Astrocyte of the spinal cord (primary cell): ENCODE measurements at places on chromosomes 1 and 21.
A peak's percentile ranks its signal among the peaks of the same experiment; 100 is the strongest.

DNA sequence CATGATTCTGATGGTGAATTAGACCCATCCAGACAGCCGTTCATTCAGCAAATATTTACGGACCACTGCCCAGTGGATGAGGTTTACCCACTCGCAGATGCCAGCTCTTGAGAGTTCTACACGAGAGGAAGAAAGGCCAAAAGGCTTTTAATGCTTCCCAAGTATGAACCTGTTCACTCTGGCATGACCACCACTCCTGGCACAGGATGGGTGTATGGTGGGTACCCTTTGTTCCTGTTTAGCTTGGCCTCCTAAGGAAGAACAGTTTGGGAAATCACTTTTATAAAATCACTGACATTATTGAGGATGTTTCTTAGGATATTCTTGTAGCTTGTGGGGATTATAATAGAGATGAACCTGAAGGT lies 67.2 kb downstream of the HMGB4 start:
- no peak for DNase-seq

DNA sequence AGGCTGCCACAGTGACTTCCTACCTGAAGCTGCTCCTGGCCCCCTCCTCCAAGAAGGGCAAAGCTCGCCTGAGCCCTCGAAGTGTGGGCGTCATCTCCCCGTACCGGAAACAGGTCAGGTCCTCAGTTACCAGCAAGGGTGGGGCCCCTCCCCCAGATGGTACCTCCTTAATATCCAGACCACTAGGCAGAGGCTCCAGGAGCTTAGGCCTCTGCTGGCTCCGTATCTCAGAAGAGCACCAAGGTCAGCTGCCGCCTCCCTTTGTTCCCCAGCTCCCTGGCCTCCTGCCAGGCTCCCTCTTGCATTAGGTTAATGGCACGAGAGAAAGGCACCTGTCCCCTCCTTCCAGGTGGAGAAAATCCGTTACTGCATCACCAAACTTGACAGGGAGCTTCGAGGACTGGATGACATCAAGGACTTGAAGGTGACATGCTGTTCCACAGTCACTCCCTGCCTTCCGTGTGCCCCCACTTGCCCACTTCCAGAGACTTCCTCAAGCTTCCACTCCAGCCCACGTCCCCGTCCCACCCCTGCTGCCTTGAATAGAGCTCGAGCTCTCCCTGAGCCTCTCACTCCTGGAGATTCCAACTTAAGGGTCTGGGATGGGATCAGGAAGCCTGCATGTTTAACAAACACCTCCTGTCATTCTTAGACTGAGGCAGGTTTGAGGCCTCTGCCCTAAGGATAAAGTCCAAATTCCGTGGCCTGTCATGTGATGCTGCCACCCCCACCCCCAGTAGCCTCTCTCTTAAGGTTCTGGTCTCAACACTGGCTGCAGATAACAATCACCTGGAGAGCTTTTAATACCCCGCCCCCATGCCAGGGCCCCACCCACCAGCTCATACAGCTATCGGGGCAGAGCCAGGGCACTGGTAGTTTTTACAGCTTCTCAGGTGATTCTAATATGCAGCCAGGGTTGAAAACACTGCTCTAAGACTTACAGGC lies 8.3 kb downstream of the RHOC start:
- DNase-seq = no peak

- no peak for DNase-seq
Observed at GRCh38 chr1:166808952-166809351, 30.3 kb upstream of the POGK start.

GRCh38 chr1:101283443-101283842 lies 46.6 kb downstream of the S1PR1 start:
- DNase-seq = no peak

- no peak for DNase-seq
Observed at GRCh38 chr1:30382496-30382895, 340.9 kb downstream of the MATN1 start.

- no peak for DNase-seq
Observed at GRCh38 chr1:110770832-110771231, 96.1 kb upstream of the KCNA3 start.

- DNase-seq = peak; percentile 73
Observed at GRCh38 chr1:76862447-76862846, 4.8 kb upstream of the ST6GALNAC5 start.

DNA sequence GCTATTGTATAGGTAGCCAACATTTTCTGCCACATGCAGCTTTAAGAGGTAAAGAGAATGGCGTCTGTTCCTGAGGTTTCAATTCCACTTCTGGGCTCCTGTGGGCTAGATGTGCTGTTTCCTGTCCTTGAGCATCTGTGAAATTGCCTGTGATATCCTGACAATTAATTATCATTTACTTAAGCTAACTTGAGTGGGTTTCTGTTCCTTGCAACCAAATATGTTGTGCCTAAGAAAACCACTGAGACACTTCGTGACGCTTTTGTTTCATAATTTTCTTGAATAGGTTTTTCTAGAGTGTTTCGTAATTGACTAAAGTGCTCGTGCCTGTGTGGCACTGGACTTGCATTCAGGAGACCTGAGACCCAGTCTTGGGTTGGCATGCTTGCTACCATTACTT lies 127.3 kb upstream of the POU3F1 start:
- DNase-seq = no peak

GRCh38 chr1:7885513-7886404 lies 32.9 kb upstream of the UTS2 start:
- no peak for DNase-seq
